SW 1271 (cell line): ENCODE measurements at places on chromosomes 1 and 21.

DNA sequence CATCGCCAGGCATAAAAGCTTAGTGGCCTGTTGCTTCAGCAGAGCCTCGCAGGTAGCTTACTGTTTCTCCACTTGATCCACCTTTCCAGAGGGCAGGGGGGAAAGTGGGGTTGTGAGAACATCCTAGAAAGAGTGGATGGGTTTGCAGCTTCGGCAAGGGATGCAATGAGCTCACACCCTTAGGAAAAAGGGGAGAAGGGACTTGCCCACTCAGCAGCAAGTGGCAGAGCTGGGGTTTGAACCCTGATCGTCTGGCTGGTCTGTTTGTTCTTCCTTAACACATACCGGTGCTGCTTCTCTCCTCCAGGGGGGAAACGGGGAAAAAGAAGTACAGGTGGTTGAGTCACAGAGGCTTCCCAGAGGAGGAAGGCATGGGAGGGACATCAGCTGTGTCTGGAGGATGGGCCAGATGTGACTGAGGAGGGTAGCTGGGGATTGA is 1.0 kb downstream of the TMEM201 start:
- peak; percentile 15 for DNase-seq

DNA sequence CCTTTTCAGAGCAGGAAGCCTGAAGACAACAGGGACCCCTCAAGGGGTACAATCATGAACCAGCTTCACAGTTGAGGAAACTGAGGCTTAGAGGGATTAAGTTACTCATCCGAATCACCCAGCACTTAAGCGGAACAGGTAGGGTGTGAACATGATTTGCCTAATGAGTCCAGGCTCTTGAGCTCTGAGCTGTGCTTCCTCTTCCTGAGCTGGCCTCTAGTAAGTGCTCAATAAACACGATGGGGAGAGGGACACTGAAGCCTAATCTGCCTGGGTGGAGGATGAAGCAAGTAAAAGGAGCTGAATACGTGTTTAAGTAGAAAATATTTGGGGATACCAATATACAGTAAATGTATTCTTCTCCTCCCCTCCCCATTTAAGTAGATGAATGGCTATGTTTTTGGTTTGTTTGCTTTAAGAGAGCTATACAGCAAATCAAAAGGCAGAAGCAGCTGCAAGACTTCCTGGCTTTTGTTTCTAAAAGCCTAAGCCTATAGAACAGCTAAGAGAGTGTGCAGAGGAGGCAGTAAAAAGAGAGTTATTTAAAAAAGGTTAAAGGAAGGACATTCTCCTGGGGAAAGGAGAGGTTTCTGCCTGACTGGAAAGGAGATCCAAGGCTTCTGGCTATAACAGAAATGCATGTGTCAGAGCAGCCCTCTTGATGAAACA is 20.5 kb downstream of the STPG1 start:
- no peak for DNase-seq

DNA sequence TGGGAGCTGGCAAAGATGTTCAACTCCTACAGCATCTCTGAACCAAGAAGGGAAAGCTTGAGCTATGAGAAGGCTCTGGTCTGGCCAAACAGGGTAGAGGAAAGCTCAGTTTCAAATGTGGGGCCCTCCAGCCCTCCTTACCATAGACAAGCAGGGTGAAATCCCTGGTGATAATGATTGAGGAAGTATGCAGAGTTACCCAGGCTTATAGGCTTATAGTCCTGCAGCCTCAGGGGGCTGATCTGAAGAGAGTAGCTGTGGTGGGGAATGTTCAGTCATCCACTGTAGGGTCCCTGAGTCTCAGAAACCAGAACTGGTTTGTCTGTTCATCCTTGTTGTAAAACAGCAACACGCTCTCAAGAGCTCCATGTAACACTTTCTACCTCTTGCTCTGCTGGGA is 19.8 kb upstream of the LY9 start:
- DNase-seq, result no peak

DNA sequence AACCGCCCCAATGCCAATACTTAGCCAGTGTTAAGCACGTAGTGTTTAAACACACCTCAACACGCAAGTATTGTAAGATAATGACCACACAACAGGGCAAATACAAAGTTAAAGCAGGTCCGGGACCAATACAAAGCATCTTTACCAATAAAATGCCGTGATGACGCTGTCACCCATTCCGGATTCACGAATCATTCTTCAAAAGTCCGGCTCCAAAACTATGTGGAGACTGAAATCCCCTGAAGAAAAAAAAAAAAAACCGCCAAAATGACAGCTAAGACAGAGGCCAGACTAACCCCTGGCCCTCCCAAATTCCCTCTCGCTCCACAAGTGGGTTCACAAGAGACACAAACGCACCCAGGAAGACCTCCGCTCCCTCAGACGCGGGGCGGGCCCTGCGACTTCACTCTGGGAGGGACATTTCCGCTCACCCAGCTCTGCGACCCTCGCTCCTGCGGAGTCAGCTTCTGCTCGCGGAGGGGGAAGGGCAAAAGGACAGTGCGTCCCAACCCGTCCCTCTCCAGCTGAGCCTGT is 625 bp upstream of the DARS2 start:
- no peak for DNase-seq

- no peak for DNase-seq
These were observed 260.1 kb downstream of the GPATCH2 start for GRCh38 chr1:217370757-217371156.

DNA sequence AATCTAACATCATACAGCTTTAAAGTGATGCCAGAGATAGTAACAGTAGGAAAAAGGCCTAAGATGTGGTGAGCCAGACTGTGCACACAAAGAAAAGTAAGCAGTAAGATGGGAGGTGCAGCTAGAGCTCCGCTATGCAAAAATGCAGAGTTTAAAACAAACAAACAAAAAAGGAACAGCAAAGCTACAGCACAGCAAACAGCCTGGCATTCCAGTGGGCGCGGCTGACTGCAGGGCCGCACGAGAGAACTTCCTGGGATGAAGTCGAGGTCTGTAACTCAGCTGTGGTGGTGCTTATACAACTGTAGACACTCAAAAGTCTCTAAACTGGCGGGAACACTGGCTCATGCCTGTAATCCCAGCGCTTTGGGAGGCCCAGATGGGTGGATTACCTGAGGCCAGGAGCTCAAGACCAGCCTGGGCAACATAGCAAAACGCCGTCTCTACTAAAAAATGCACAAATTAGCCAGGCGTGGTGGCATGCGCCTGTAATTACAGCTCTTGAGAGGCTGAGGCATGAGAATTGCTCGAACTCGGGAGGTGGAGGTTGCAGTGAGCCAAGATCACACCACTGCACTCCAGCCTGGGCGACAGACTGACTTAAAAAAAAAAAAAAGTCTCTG is 30.1 kb downstream of the PRDM15 start:
- DNase-seq, result no peak

DNA sequence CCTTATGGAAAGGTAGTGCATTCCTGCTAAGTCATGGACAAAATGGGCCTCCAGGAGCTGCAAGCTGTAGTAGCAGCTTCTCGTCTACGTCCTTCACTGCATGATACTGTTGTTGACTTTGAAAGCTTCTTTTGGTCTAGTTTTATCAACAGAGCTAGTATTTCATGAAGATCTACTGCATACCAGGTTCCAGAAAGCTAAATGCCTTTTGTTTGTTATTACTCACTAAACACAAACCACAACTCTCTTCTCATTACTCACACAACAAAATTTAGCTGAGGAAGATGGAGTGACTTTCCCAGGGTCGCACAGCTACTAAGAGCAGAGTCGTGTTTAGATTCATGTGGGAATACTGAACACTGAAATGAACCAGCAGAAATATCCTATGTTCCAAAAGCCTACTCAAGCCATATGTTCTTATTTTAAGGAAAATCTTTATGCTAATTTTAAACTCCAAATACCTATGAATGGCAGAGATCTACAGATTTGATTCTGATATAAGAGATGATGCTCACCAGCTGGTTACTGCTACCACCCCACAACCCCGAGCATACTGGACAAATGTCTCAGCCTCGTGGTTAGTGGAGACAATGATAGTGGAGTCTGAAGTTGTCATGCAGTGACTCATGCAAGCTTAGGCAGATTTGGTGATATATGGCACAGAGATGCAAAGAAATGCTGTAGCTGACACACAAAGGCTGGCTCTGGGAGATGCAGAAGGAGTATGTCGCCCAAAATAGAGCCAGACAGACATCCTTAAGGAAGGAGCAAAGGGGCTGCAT is 20.6 kb downstream of the PGBD2 start:
- DNase-seq, result no peak

GRCh38 chr1:67053535-67053784 is 488 bp downstream of the SLC35D1 start:
- DNase-seq, result no peak
